ENCODE measurements at places on chromosomes 4 and X.

DNA sequence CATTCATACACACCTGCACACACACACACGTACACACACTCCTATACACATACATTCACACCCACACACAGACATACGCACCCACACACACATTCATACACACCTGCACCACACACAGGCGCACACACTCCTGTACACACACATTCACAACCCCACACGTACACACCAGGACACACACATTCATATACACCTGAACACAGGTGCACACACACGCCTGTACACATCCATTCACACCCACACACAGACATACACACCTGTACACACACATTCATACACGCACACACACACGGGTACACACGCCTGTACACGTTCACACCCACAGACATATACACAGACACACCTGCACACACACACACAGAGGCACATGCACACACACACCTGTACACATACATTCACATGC lies 53.0 kb upstream of the PPP2R3B start:
- no peak for DNase-seq

GRCh38 chr4:61750810-61751209 lies 550.7 kb downstream of the ADGRL3 start:
- DNase-seq: no peak

DNA sequence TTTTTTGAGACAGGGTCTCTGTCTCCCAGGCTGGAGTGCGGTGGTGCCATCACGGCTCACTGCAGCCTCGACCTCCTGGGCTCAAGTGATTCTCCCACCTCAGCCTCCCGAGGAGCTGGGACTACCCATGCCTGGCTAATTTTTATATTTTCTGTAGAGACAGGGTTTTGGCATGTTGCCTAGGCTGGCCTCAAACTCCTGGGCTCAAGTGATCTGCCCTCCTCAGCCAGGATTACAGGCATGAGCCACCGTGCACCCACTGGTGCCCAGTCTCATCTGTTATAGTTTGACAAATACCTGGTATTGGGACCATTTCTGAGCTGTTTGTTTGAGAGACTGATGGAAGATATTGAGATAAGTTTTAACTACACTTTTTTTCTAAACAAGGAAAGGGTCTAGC lies 57.5 kb upstream of the SMIM10 start:
- DNase-seq: no peak

GRCh38 chr4:157421365-157421764 lies 200.8 kb downstream of the GRIA2 start:
- no peak for DNase-seq

- no peak for DNase-seq
These were observed 198.7 kb upstream of the ADAMTS3 start for GRCh38 chr4:72767618-72768302.

DNA sequence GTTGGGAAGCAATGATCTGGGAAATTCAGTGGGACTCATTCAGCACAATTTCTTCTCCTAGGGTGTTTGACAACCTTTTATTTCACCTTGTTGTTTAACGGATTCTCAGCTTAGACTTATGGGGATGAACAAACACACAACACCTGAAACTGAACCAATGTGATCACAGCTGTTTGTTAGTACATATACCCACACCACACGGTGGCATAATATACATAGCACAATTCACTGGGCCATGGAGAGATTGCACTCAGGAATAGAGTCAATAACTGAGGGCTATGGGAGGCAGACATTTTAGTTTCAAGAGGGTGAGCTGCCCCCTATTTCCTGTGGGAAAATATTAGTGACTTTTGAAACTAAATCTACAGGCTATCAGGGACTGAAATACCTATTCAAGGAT lies 148.0 kb downstream of the PARM1 start:
- no peak for DNase-seq

- no peak for DNase-seq
These were observed 14.0 kb upstream of the HSFX1 start for GRCh38 chrX:149759824-149760223.

- DNase-seq: no peak
These were observed 38.0 kb downstream of the IL1RAPL1 start for GRCh38 chrX:28625223-28625622.

GRCh38 chr4:34365946-34366345 lies 1878.4 kb downstream of the ARAP2 start:
- no peak for DNase-seq

- DNase-seq: no peak
These were observed 136.8 kb downstream of the ANAPC4 start for GRCh38 chr4:25513814-25514213.
